Muscle of leg (tissue), 16 donors: ENCODE measurements at places on chromosomes 2 and 18. TPM values are rescaled to one million over a fixed set of nuclear protein-coding genes. Genes with fewer than 3 reads are reported as not detected.
A peak's percentile ranks its signal among the peaks of the same experiment; 100 is the strongest.

DNA sequence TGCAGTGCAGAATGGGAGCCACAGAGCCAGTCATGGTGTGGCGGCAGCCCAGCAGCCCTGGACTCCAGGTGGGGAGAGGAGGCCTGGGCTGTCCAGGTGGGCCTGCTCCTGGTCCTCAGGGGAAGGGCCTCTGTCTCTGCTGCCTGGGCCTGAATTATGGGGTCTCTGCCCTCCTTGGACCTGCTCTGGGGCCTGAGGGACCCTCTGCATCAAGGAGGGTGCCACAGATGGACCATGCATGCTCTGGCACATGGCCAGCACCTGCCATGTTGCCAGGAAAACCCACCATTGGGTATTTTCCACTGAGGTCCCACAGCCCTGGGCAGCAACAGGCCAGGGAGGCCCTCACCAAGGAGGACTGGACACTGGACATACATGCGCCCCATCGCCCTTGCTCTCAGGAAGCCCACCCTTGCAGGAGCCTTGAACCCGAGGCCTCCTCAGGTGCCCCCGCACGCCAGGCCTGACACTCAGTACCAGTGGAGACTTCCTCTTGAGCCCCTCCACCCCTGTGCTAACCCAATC, 107.1 kb downstream of the NDUFA10 start:
- H3K27ac ChIP-seq: no peak overlapping the region
- H3K36me3 ChIP-seq: no peaks in the 10 kb centered on the region

GRCh38 chr18:57940166-57940660, 103.8 kb upstream of the NEDD4L start:
- no peak for DNase-seq
- no peak overlapping the region for H3K27ac ChIP-seq
- no peaks in the 10 kb centered on the region for H3K36me3 ChIP-seq
- H3K4me3 ChIP-seq: no peak overlapping the region
- H3K4me1 ChIP-seq: no peaks in the 10 kb centered on the region
- H3K27me3 ChIP-seq: peaks cover 2% of the 10 kb centered on the region

- DNase-seq: no peak
- H3K27ac ChIP-seq: peak overlapping the region; percentile 49
- peaks cover 3% of the 10 kb centered on the region for H3K4me1 ChIP-seq
- no peak overlapping the region for H3K4me3 ChIP-seq
- H3K36me3 ChIP-seq: no peaks in the 10 kb centered on the region
These were observed 199.1 kb downstream of the PTGR3 start for GRCh38 chr18:75009878-75010277.

DNA sequence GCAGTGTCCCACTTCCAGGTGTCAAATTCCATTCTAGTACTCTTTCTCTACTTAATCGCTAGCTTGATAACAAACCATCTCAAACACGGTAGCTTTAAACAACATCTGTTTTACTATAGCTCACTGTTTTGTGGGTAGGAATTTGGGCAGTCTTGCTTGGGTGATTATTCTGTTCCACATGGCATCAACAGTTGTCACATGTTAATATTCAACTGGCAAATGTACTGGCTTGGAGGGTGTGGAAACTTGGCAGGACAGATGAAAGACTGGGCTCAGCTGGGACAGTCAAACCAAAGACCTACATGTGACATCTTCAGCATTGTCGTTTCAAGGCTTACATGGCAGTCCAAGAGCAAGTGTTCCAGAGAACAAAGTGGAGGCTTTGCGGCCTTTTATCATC, 241.8 kb downstream of the PTH2R start:
- no peak overlapping the region for H3K27ac ChIP-seq
- no peaks in the 10 kb centered on the region for H3K4me1 ChIP-seq
- H3K36me3 ChIP-seq: no peaks in the 10 kb centered on the region
- H3K4me3 ChIP-seq: no peak overlapping the region
- H3K27me3 ChIP-seq: no peaks in the 10 kb centered on the region

- H3K4me3 ChIP-seq: no peak overlapping the region
- no peak overlapping the region for H3K27ac ChIP-seq
- no peaks in the 10 kb centered on the region for H3K27me3 ChIP-seq
- no peaks in the 10 kb centered on the region for H3K36me3 ChIP-seq
- DNase-seq: peak; percentile 63
These were observed 12.5 kb upstream of the NAB1 start for GRCh38 chr2:190636361-190636760.

- DNase-seq: no peak
- H3K27me3 ChIP-seq: no peaks in the 10 kb centered on the region
- peaks cover 7% of the 10 kb centered on the region for H3K4me1 ChIP-seq
- H3K4me3 ChIP-seq: peak overlapping the region; percentile 82
These were observed 585 bp upstream of the ANAPC1 start for GRCh38 chr2:111884592-111884964.

DNA sequence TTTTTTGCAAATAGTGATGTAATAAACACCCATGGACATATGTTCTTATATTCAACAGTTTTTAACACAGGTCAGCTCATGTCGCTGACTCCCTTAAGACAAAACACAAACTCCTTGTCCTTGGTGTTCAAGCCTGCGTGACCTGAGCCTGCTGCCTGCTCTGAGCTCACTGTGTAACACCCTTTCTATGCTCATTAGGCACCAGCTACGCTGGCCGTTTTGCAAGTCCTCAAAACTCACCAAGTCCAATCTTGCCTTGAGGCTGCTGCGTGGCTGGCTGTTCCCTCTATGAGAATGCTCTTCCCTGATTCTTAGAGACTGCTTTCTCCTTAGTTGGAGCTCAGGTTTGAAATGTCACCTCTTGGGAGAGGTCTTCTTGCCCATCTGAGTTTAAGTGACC, 100.5 kb upstream of the GLI2 start:
- peaks cover 13% of the 10 kb centered on the region for H3K4me1 ChIP-seq
- H3K36me3 ChIP-seq: no peaks in the 10 kb centered on the region
- H3K4me3 ChIP-seq: no peak overlapping the region
- peaks cover 9% of the 10 kb centered on the region for H3K27me3 ChIP-seq
- no peak overlapping the region for H3K27ac ChIP-seq

DNA sequence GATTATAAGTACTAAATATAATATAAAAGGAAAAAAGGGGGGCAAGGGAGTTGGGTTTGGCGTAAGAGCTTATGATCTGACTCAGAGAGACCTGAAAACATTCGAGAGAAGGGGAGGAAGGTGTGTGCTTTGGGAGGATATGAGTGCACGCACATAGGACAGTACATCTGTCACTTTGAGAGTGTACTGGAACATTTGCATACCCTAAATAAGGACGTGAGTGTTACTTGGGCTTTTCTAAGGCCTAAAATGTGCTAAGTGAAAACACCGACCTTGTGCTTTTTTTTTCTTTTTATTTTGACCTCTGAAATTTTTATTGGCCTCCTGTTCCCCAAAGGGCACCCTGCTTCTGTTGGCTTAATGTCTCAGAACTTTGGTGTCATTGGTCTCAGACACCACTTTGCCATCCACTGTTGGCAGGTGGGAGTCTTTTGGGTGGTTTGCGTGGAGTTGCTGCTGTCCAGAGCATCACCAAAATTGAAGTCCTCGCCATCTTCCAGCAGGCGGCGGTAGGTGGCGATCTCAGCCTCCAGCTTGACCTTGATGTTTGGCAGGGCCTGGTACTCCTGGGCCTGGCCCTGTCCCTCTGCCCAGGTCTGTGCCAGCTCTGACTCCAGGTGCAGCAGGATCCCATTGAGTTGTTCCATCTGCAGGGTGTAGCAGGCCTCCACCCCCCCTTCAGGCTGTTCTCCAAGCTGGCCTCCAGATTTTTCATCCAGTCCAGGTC, 57.7 kb downstream of the CD28 start:
- no peak for DNase-seq
- H3K27me3 ChIP-seq: no peaks in the 10 kb centered on the region
- no peaks in the 10 kb centered on the region for H3K4me1 ChIP-seq
- no peaks in the 10 kb centered on the region for H3K36me3 ChIP-seq

DNA sequence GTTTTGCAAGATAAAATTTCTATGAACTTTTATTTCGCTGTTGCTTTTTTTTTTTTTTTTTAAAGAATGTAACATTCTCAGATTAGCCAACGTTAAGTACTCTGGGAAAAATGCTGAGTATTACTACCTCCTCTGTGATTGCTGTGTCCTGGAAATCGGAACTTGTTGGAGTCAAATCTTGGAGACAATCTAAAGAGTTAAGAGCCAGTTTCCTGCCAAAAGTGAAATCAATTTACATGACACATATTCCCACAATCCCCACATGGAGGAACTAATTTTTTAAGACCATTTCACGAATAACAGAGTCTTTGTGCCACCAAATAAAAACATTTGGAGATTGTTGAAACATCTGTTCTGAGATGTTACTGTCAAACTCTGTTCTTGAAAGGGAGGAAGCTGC, 127.8 kb downstream of the MEP1B start:
- peak; percentile 84 for DNase-seq
- H3K27ac ChIP-seq: peak overlapping the region; percentile 82
- peaks cover 22% of the 10 kb centered on the region for H3K4me1 ChIP-seq
- no peak overlapping the region for H3K4me3 ChIP-seq

DNA sequence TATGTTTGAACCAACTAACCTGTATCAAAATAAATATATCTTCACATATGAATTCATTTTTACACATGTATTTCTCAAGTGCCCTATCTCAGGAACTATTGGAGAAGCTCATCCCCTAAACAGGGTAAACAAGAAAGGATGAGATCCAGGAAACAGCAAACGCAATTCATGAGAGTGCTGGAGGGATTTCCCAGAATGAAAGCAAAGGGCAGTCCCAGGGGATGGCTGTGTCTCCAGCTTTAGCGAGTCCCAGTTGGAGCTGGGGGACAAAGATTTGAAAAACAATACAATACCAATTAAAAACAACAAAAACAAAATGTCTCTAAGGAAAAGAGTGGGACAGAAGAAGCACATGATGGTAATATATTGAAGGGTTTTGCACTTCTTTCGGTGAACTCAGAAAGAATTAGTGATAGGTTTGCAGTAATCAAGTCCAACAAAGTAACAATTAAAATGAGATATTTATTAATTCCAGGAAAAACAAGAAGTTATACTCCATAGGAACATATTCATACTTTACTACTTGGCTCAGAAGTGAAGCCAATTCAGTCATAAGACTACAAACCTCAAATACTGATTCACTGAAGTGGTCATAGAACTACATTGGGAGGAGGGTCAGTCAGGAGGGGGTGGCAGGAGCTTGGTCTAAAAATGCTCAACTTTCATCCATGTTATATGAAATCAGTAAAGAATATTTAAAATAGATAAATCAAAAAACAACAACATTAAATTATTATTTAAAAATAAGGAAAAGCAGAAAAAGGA, 73.1 kb upstream of the PDE1A start:
- no peaks in the 10 kb centered on the region for H3K27me3 ChIP-seq
- H3K27ac ChIP-seq: no peak overlapping the region
- no peak for DNase-seq
- H3K36me3 ChIP-seq: no peaks in the 10 kb centered on the region
- no peaks in the 10 kb centered on the region for H3K4me1 ChIP-seq
- no peak overlapping the region for H3K4me3 ChIP-seq

DNA sequence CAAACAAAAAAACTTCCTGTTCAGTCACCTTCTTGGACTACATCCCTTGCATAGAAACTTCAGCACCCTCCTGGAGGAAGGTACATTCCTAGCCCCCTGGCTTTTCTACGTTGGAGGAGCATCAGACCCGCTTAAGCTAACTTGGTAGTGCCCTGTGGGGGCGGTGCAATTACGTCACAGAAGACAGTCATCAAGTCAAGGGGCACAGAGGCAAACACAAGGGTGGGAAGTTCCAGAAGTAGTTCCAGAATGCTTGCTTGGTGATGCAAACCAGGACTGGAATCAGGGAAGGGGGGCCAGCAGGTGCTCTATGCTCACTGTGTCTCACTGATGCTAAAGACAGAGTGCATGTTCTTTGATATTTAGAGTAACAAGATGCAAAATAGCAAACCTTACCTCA, 15.2 kb upstream of the AGFG1 start:
- H3K36me3 ChIP-seq: no peaks in the 10 kb centered on the region
- no peaks in the 10 kb centered on the region for H3K4me1 ChIP-seq
- DNase-seq: no peak
- H3K4me3 ChIP-seq: no peak overlapping the region
- no peaks in the 10 kb centered on the region for H3K27me3 ChIP-seq

- H3K36me3 ChIP-seq: peaks cover 52% of the 10 kb centered on the region
- no peak overlapping the region for H3K27ac ChIP-seq
- no peak for DNase-seq
These were observed 9.5 kb downstream of the COPS7B start for GRCh38 chr2:231795525-231796327.

GRCh38 chr2:50754514-50754913, 277.4 kb downstream of the NRXN1 start:
- no peak overlapping the region for H3K27ac ChIP-seq
- H3K36me3 ChIP-seq: no peaks in the 10 kb centered on the region
- no peaks in the 10 kb centered on the region for H3K27me3 ChIP-seq
- peak; percentile 78 for DNase-seq

GCKR gene
- not detected for total RNA-seq

AQP12A gene
- total RNA-seq: not detected

RAB6C gene
- total RNA-seq: 0.09 TPM

HOXD10 gene
- 0.09 TPM for total RNA-seq

NOSTRIN gene
- total RNA-seq: 9.2 TPM

IL1RL1 gene
- total RNA-seq: 0.31 TPM

FHOD3 gene
- total RNA-seq: 27.7 TPM
